ENCODE measurements at places on chromosomes 16 and 17.

GRCh38 chr17:43550754-43551153 is 4.6 kb upstream of the ETV4 start:
- no peaks in the 10 kb centered on the region for H3K27me3 ChIP-seq
- H3K36me3 ChIP-seq, result no peaks in the 10 kb centered on the region
- peaks cover 12% of the 10 kb centered on the region for H3K4me1 ChIP-seq
- H3K4me3 ChIP-seq, result no peak overlapping the region
- no peak overlapping the region for H3K27ac ChIP-seq

- H3K4me3 ChIP-seq, result no peak overlapping the region
- H3K27ac ChIP-seq, result no peak overlapping the region
- DNase-seq, result no peak
- no peaks in the 10 kb centered on the region for H3K36me3 ChIP-seq
Observed at GRCh38 chr16:87192452-87193073, 124.6 kb downstream of the C16orf95 start.

DNA sequence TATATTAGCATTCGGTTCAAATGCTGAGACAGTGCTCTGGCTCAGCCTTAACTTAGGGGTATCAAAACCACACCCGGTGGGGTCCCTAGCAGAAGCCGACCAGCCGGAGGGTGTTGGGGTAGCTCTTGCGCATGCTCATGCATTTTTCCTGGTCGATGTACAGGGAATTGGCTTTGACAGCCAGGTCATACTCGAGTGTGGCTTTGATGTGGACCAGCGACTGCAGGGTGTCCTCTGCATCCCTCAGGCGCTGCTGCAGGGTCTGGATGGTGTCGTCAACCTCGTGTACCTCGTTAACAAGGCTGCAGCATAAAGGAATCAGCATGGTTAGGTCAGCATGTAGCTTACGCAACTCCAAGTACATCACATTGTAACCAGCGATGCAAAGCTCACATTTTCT is 37.5 kb downstream of the TEKT3 start:
- H3K4me1 ChIP-seq, result peaks cover 3% of the 10 kb centered on the region
- DNase-seq, result no peak

DNA sequence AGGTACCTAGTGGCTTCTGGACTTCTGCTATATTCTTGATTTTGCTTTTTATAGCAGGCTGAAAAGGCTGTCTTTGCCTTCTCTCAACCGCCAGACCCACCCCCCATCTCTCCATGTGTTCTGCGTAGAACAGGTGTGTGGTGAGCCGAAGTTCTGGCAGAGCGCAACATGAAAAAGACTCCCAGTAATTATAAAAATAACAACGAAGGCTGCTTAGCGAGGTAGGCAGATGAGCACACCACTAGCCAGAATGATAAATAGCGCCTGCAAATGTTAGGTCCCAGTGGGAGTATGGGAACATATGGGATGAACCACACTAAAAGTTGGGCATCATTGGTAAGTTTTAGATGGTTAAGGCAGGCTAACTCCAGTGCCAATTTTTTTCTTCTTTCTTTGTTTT is 14.0 kb upstream of the RBFOX1 start:
- H3K4me1 ChIP-seq, result no peaks in the 10 kb centered on the region
- no peak overlapping the region for H3K27ac ChIP-seq
- H3K36me3 ChIP-seq, result no peaks in the 10 kb centered on the region
- H3K27me3 ChIP-seq, result no peaks in the 10 kb centered on the region
- H3K4me3 ChIP-seq, result no peak overlapping the region

GRCh38 chr17:7332111-7332510 is 3.0 kb upstream of the NEURL4 start:
- H3K27me3 ChIP-seq, result peaks cover 9% of the 10 kb centered on the region
- DNase-seq, result no peak
- no peak overlapping the region for H3K4me3 ChIP-seq
- H3K4me1 ChIP-seq, result peaks cover 17% of the 10 kb centered on the region

DNA sequence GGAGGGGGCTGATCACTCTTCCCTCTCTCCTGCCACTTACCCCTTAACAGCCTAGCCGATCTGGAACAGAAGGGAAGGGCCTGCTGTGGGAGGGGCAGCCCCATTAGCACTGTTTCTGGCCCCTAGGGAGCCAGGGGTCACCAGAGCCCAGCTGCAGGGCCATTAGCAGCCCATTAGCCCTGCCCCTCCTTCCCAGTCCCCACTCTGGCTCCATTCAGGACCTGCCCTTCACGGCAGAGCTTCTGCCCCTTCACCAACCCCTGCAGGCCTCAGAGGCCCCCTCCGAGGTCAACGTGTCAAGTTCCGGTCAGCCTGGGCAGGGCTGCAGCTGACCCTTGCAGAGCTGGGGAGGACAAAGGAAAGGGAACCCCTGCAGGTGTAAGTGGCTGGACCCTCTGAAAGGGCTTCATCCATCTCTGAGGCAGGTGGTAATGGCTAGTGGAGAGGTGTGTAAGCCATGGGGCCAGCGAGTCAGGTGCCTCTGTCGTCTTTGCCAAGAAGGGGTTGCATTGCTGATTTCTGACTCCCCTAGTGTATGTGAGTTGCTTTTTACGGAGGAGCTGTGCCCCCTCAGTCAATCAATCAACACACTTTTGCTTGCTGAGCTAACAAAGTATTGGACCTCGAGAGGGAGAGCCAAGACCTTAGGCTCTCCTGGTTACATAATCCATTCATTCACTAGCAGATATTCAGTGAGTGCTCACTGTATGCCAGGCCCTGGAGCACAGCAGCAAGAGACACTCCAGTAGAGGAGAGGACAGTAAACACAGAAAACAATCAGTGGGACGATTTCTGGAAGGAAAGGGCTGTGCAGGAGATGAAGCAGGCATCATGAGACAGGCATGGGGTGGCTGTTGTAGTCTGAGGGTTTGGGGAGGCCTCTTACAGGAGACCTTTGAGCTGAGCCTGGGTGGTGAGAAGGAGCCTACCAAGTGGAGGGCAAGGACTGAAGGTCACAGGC is 18.2 kb upstream of the KCNJ12 start:
- DNase-seq, result no peak
- peaks cover 32% of the 10 kb centered on the region for H3K27me3 ChIP-seq
- H3K4me1 ChIP-seq, result peaks cover 2% of the 10 kb centered on the region
- no peak overlapping the region for H3K4me3 ChIP-seq

GRCh38 chr16:49558451-49558850 is 184.8 kb downstream of the C16orf78 start:
- peaks cover 8% of the 10 kb centered on the region for H3K4me1 ChIP-seq
- H3K27ac ChIP-seq, result no peak overlapping the region
- DNase-seq, result no peak
- no peaks in the 10 kb centered on the region for H3K36me3 ChIP-seq
- no peaks in the 10 kb centered on the region for H3K27me3 ChIP-seq

DNA sequence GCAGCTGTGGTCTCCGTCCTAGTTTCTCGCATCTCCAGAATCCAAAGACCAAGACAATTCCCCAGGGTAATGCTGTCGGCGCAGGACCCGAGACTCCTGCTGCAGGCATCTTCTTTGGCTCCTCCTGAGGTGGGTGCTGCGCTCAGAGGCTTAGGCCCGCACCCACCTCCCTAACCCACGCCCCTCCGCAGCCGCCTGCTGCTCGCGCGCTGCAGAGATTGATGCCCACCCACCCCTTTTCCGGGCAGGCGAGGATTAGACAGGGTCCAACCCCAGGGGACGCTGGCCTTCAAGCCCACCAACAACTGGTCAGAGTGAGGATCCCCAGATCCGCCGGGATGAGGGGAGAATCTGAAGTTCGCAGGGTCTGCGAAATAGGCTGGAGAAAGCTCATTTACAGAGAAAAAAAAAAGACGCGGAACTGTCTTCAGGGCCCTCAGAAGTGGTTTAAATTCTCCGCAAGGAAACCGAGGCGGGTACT is 27.9 kb downstream of the SLFN11 start:
- H3K36me3 ChIP-seq, result no peaks in the 10 kb centered on the region
- no peak for DNase-seq
- peaks cover 12% of the 10 kb centered on the region for H3K4me1 ChIP-seq

DNA sequence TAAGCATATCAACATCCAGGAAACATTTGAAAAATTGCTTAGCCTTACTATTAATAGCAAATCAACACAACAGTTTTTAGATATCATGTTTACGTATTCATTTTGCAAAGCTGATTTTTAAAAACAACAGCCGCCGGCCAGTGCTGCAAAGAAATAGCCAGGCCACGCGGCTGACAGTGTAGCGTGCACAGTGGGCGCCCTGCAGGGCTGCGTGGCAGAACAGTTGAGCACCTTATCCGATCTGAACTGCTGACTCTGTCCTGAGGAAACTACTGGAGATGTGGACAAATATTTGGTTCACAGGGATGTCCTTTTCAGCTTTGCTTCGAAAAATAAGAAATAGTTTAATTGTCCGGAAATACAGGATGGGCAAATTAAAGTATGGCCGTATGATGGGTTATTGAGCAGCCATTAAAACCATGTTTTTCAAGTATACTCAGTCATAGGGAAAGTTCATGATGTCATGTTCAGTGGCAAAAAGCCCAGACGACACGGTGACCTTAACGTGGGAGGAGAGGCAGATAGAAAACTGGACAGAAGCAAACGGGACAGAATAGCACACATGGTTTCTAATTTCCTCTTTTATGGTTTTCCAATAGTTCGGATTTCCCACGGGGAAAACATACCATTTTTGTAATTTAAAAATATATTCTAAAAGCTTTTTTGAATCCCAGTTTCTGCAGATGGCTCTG is 52.4 kb upstream of the ENDOV start:
- H3K4me3 ChIP-seq, result no peak overlapping the region
- no peaks in the 10 kb centered on the region for H3K27me3 ChIP-seq
- DNase-seq, result no peak
- H3K36me3 ChIP-seq, result peaks cover 81% of the 10 kb centered on the region
- H3K27ac ChIP-seq, result no peak overlapping the region

- no peaks in the 10 kb centered on the region for H3K36me3 ChIP-seq
- H3K27ac ChIP-seq, result no peak overlapping the region
- H3K4me1 ChIP-seq, result no peaks in the 10 kb centered on the region
- H3K4me3 ChIP-seq, result no peak overlapping the region
- H3K27me3 ChIP-seq, result peaks cover 11% of the 10 kb centered on the region
- no peak for DNase-seq
Observed at GRCh38 chr17:48378238-48378637, 51.8 kb downstream of the SKAP1 start.

GRCh38 chr16:87457061-87457611 is 35.7 kb downstream of the ZCCHC14 start:
- peaks cover 37% of the 10 kb centered on the region for H3K36me3 ChIP-seq
- H3K27ac ChIP-seq, result peak overlapping the region; percentile 90
- DNase-seq, result peak; percentile 67

- peaks cover 73% of the 10 kb centered on the region for H3K27me3 ChIP-seq
- no peak for DNase-seq
- H3K36me3 ChIP-seq, result no peaks in the 10 kb centered on the region
- H3K4me1 ChIP-seq, result peaks cover 23% of the 10 kb centered on the region
Observed at GRCh38 chr17:4742629-4743028, 2.9 kb upstream of the CXCL16 start.

- no peak for DNase-seq
- H3K4me3 ChIP-seq, result no peak overlapping the region
- H3K27ac ChIP-seq, result no peak overlapping the region
- no peaks in the 10 kb centered on the region for H3K27me3 ChIP-seq
Observed at GRCh38 chr17:70076189-70076588, 1.2 kb downstream of the KCNJ16 start.

GRCh38 chr17:58572846-58573245 is 58.4 kb upstream of the MTMR4 start:
- peaks cover 5% of the 10 kb centered on the region for H3K27me3 ChIP-seq
- H3K36me3 ChIP-seq, result no peaks in the 10 kb centered on the region
- no peak overlapping the region for H3K27ac ChIP-seq

- DNase-seq, result no peak
- H3K27ac ChIP-seq, result no peak overlapping the region
- H3K36me3 ChIP-seq, result no peaks in the 10 kb centered on the region
Observed at GRCh38 chr17:20154286-20155000, 145.3 kb downstream of the SPECC1 start.

DNA sequence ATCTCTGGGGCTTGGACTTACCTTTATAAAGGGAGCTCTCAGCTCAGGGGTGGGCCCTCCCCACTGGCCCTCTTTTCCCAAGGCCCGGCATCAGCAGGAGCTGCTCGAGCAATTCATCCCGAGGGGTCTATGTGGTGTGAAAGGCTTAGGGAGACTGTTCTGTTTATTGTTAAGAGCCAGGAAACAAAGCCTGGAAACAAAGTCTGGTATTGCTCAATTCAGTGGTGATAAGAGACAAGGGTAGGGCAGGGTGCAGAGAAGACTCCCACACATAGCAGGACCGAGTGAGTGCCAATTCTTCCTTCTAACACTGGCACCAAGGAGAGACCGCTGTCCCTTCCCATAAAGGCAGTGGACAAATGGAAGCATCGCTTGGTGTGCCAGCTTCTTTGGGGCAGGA is 750.7 kb downstream of the KCNJ18 start:
- H3K36me3 ChIP-seq, result no peaks in the 10 kb centered on the region
- DNase-seq, result no peak
- H3K4me1 ChIP-seq, result no peaks in the 10 kb centered on the region
- H3K27ac ChIP-seq, result no peak overlapping the region
- no peaks in the 10 kb centered on the region for H3K27me3 ChIP-seq

GRCh38 chr16:49952386-49952785 is 72.6 kb upstream of the CNEP1R1 start:
- no peaks in the 10 kb centered on the region for H3K27me3 ChIP-seq
- no peak overlapping the region for H3K27ac ChIP-seq
- no peaks in the 10 kb centered on the region for H3K4me1 ChIP-seq
- DNase-seq, result peak; percentile 49

DNA sequence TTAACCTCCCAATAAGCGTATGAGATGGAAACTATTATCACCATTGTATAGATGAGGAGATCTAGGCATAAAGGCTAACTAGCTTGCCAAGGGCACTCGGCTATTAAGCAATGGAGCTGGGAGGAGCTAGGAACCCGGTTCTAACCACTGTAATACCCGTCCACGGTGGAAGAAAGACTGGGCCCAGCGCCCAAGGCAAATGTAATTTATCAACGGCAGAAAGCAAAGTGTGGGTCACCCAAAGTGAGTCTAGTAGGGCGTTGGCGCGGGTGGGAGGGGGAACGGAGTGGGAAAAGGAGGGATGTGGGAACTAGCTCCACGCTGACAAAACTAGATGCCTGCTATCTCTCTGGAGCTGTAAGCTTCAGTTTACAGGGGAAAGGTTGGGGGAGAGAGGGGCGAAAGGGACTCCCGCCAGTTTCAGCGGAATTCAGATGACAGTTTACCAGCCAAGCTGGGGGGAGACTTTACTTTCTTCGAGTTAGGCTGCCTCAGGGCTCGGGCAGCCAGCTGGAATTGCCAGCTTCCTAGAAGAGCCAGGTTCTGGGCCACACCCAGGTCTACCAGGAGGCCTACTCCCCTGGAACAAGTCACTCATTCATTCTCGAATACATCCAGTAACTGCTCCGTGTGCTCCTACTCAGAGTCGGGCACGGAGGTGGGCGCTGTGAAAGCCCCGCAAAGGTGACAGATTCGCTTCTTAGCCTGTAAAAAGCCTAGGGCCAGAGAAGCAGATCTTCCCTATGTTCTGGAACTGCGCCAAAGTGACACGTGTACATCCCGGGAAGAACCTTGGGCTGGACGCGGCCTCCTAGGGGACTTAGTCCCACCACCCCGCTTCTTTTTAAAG is 837 bp downstream of the LRRC59 start:
- H3K4me3 ChIP-seq, result peak overlapping the region; percentile 97
- H3K4me1 ChIP-seq, result peaks cover 8% of the 10 kb centered on the region
- no peaks in the 10 kb centered on the region for H3K27me3 ChIP-seq
- DNase-seq, result peak; percentile 73
- H3K36me3 ChIP-seq, result peaks cover 33% of the 10 kb centered on the region

- no peaks in the 10 kb centered on the region for H3K36me3 ChIP-seq
- no peaks in the 10 kb centered on the region for H3K27me3 ChIP-seq
- H3K4me3 ChIP-seq, result no peak overlapping the region
Observed at GRCh38 chr17:62794666-62794971, 13.5 kb downstream of the MARCHF10 start.

Data from mesenchymal stem cell (in vitro differentiated cells and primary cell).